T-helper 9 cell (primary cell): ENCODE measurements at places on chromosomes 5 and 9.

GRCh38 chr9:123684393-123685149, 245.4 kb downstream of the DENND1A start:
- no peak for DNase-seq

DNA sequence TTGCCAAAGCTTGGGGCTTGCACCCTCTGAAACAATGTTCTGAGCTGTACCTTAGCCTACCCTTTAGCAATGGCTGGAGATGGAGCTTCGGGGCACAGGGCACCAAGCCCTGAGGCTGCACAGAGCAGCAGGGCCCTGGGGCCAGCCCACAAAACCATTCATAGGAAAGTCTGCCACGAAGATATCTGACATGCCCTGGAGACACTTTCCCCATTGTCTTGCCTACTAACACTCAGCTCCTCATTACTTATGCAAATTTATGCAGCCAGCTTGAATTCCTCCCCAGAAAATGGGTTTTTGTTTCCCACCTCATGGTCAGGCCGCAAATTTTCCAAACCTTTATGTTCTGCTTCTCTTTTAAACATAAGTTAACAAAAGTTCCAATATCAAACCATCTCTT, 105.7 kb downstream of the DTWD2 start:
- DNase-seq = no peak

GRCh38 chr5:38462976-38463633, 93.3 kb downstream of the LIFR start:
- no peak for DNase-seq

DNA sequence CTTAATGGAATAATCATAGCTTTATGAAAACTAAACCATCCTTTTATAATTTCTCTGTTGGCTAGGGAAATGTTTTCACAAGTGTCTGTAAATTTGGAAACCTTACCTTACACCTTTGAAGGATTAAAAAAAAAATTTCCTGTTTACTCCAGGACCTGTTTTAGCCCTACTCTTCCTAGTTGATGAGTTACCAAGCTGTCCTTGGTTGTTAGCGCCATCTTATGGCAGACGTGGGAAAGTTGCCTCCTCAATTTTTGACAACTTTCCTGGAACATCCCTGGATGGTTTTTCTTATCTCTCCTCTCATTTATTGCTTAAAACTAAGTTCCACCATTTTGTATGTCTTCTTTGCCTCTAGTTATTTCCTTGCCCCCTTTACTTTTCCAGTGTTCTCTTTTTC, 25.7 kb downstream of the ZSWIM6 start:
- DNase-seq = no peak
